ENCODE measurements at places on chromosomes 13 and 19. TPM values are rescaled to one million over a fixed set of nuclear protein-coding genes. Genes with fewer than 3 reads are reported as not detected.

The PSG11 gene
- 0.27 TPM for total RNA-seq

GRCh38 chr13:71977028-71977427 is 110.0 kb upstream of the DACH1 start:
- DNase-seq = no peak
- no peak overlapping the region for H3K4me3 ChIP-seq
- no peaks in the 10 kb centered on the region for H3K4me1 ChIP-seq
- H3K27ac ChIP-seq = no peak overlapping the region
- no peaks in the 10 kb centered on the region for H3K27me3 ChIP-seq

DNA sequence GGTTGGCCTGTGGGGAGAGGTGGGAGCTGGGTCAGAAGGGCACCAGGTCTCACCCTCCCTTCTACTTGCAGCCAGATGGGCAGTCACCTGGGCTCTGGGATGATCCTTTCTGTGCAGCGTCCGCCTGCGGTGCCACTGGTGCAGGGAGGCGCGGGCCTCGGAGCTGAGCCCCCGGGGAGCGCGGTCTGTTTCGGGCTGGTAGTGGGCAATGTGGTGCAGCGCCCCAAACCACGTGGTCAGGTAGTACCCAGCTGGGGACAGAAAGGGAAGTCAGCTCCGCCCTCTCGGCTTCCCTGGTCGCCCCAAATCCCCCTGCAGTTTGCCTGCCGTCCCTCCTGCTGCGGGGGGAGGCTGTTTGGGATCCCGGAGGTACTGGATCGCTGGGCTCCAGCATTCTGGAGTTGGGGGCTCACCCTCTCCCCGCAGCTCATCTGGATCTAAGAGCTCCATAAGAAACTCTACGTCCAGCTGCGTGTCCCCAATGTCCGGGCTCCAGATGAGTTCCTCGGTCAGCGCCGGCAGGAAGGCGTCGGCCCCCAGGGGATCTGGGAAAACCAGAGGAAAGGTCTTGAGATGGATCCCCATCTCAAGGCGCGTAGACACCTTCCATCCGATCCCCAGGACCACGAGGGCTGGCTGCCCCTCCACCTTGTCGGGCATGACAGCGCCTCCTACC is 8.8 kb downstream of the RINL start:
- H3K36me3 ChIP-seq = no peaks in the 10 kb centered on the region
- H3K27ac ChIP-seq = peak overlapping the region; percentile 77
- peak overlapping the region; percentile 85 for H3K4me3 ChIP-seq
- H3K27me3 ChIP-seq = no peaks in the 10 kb centered on the region
- peaks cover 32% of the 10 kb centered on the region for H3K4me1 ChIP-seq
- no peak for DNase-seq

GRCh38 chr13:62875118-62875640 is 1459.5 kb upstream of the PCDH20 start:
- H3K27me3 ChIP-seq = no peaks in the 10 kb centered on the region
- no peak for DNase-seq
- H3K27ac ChIP-seq = no peak overlapping the region
- H3K36me3 ChIP-seq = no peaks in the 10 kb centered on the region
- H3K4me3 ChIP-seq = no peak overlapping the region

The FBXO27 gene
- 0.18 TPM for total RNA-seq

GRCh38 chr13:110338441-110339101 is 31.5 kb downstream of the COL4A2 start:
- no peaks in the 10 kb centered on the region for H3K36me3 ChIP-seq
- no peak for DNase-seq
- no peaks in the 10 kb centered on the region for H3K27me3 ChIP-seq
- H3K4me3 ChIP-seq = no peak overlapping the region
- no peak overlapping the region for H3K27ac ChIP-seq

The PRR22 gene
- 6.7 TPM for total RNA-seq

DNA sequence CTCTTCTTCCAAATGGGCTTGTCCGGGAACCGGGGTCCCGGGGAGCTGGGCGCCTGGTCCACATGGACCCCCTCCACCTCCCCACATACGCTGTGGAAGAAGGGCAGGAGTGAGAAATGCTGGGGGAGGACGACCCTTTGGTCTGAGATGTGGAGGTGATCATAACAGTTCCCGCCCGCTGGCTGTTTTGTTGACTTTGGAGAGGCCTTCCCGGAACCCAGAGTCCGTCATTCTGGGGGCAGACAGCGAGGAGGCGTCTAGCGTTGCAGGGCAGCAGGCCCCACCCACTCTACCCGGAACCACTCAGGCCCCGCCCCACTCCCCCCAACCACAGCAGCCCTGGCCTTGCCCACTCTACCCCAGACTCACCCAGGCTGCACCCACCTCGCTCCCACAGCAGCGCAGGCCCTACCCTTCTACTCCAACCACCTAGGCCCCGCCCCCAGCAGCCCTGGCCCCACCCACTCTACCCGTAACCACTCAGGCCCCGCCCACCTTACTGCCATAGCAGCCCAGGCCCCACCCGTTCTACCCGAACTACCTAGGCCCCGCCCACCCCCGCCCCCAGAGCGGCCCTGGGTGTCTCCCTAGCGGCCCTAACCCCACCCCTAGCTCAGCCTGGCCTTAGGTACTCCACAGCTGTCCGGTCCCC is 7.1 kb downstream of the GPR108 start:
- DNase-seq = no peak
- H3K4me1 ChIP-seq = no peaks in the 10 kb centered on the region
- H3K36me3 ChIP-seq = peaks cover 4% of the 10 kb centered on the region
- H3K4me3 ChIP-seq = no peak overlapping the region
- H3K27me3 ChIP-seq = no peaks in the 10 kb centered on the region

The OXGR1 gene
- not detected for total RNA-seq
